Inflammatory macrophage (primary cell): ENCODE measurements at places on chromosomes 16 and 17.

- DNase-seq, result no peak
These were observed 58.3 kb downstream of the SREBF1 start for GRCh38 chr17:17778308-17779014.

DNA sequence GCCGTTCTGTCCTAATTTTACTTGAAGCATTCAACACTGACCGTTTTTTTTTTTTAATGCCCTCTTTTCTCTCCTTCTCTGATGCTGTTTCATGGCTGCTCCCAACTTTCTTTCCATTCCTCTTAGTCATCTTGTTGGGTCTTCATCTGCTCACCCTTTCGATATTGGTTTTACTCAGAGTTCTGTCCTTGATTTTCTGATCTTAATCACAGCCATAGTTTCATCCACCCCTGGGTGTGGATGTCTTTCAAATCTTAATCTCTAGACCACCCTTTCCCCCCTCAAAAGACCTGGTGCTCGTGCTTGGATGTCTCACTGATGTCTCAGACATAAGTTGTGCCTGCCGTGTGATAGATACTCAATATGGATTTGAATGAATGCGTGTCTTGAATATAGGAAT, 22.4 kb downstream of the NDEL1 start:
- no peak for DNase-seq

- no peak for DNase-seq
These were observed 3.2 kb downstream of the ACADVL start for GRCh38 chr17:7222972-7223292.

GRCh38 chr16:89174055-89174827, 2.7 kb downstream of the CDH15 start:
- DNase-seq, result no peak

- DNase-seq, result no peak
These were observed 8.9 kb downstream of the LRRC75A start for GRCh38 chr17:16483021-16483645.

- DNase-seq, result no peak
These were observed 29.2 kb downstream of the TTLL6 start for GRCh38 chr17:48787828-48788227.

DNA sequence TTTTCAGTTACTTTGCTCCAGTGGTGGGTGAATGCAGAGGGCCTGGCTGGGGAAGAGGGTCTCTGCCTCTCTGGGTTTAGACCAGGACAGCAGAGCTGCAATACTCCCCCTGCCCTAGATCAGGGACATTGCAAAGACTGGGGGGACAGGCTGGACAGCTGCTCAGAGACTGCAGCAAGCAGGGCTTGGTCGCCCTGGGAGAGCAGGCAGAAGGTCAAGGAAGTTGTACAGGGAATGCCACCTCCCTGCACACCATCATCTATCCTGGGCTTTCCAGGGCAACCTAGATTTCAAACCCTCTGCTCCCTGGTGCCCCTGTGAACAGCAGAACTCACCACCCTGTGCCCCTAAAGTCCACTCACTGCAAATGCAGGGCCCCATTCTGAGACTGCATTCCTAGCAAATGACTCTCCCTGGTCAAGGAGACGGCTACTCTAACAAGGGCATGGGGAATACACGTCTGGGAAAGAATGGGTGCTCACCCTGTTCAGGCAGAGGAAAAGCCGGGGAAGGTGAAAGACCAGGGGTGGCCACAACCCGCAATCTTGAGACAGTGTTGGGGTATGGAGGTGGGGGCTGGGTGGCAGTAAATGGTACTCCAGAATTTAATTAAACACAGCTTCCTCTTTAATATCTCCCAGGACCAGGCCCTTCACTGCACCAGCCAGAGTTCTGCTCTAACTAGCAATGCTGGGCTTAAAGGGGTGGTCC, 1.0 kb downstream of the KIFC3 start:
- no peak for DNase-seq
